ENCODE measurements at places on chromosomes 7 and 10. TPM values are rescaled to one million over a fixed set of nuclear protein-coding genes. Genes with fewer than 3 reads are reported as not detected.

GRCh38 chr10:133207041-133207600, 22.9 kb upstream of the UTF1 start:
- no peak for DNase-seq
- H3K4me1 ChIP-seq: no peaks in the 10 kb centered on the region

Gene H2BK1
- not detected for total RNA-seq

- peaks cover 12% of the 10 kb centered on the region for H3K4me1 ChIP-seq
- peak; percentile 39 for DNase-seq
- H3K36me3 ChIP-seq: no peaks in the 10 kb centered on the region
- no peak overlapping the region for H3K4me3 ChIP-seq
Observed at GRCh38 chr7:134176037-134176350, 48.9 kb downstream of the LRGUK start.

DNA sequence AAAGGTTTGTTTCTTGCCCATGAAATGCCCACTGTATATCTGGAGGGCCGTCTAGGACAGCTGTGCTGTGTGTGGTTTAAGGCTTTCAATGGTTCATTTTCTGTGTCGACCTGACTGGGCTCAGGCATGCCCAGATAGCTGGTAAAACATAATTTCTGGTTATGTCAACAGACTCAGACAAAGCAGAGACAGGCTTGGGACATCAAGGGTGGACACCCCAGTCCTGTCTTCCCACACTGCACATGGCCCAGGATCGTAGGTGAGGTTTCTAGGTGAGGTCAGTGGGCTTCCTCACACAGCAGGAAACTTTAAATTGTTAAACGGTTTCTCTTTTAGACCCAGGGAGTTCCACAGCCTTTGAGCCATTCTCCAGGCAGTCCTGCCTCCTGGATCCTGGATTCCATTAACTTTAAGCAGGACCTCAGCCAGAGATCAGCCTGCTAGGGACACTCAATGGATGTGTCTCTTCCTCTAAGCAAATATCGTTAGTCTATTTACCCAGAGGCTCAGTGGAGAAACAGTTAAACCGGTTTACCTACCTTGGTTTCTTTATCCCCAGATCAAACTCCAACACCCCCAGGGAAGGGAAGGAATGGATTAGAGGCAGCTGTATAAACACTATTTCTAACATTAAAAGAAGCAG, 66.4 kb downstream of the ST8SIA6 start:
- H3K4me1 ChIP-seq: no peaks in the 10 kb centered on the region
- no peaks in the 10 kb centered on the region for H3K27me3 ChIP-seq
- H3K4me3 ChIP-seq: no peak overlapping the region
- H3K36me3 ChIP-seq: no peaks in the 10 kb centered on the region

DNA sequence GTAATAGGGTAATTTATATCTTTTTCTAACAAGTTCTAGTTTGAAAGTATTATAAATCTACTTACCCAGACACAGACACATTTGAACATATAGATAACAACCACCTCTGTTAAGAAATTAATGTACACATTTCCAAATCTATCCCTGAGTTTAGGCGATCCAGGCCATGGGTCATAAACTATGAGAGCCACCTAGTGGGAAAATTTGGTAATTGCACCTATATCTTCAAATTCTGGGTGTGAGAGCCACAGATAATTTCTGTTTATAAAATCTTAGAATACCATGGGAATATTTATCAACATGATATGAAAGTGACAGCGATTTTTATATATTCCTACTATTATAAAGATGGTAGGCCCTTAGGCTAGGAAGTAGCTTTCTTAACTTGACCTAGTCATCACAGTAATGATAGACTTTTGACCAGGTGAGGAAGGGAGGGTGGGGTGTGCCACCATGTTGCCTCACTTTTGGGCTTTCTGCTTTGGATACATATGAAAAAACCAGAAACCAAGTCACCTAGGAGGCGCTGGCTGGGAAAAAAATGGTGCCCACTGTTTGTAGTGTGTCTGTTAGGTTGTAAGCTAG, 8.0 kb upstream of the EPHA1 start:
- H3K27me3 ChIP-seq: no peaks in the 10 kb centered on the region
- H3K36me3 ChIP-seq: no peaks in the 10 kb centered on the region
- DNase-seq: peak; percentile 60

DNA sequence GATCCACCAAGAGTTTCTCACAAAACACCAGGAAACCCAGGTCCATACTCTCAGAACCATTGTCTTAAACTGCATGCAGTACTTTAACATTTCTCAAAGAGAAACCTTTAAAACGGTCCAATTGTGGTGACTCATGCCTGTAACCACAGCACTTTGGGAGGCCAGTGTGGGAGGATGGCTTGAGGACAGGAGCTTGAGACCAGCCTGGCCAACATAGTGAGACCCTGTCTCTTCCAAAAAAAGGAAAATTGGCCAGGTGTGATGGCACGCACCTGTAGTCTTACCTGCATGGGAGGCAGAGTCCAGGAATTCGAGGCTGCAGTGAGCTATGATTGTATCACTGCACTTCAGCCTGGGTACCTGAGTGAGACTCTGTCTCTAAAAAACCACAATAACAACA, 97.5 kb upstream of the OIT3 start:
- no peaks in the 10 kb centered on the region for H3K36me3 ChIP-seq
- H3K4me1 ChIP-seq: 0 out of 2 replicates have a peak, but pooled peaks cover 12% of the 10 kb centered on the region
- no peak overlapping the region for H3K27ac ChIP-seq
- no peaks in the 10 kb centered on the region for H3K27me3 ChIP-seq
- DNase-seq: peak; percentile 50

DNA sequence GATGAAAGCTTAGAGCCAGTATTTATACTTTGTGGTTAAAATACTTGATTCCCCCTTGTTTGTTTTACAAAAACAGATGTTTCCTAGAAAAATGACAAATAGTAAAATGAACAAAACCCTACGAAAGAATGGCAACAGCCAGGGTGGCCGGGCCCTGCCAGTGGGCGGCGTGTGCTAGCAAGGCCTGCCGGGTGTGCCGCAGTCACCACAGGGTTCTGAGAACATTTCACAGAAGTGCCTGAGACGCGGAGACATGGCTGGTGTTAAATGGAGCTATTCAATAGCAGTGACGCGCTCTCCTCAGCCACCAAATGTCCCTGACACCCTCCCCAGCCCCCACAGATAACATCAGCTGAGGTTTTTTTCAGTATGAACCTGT, 14.5 kb downstream of the GPR146 start:
- H3K4me1 ChIP-seq: no peaks in the 10 kb centered on the region
- H3K4me3 ChIP-seq: no peak overlapping the region
- H3K27me3 ChIP-seq: no peaks in the 10 kb centered on the region
- H3K27ac ChIP-seq: no peak overlapping the region
- H3K36me3 ChIP-seq: no peaks in the 10 kb centered on the region

DNA sequence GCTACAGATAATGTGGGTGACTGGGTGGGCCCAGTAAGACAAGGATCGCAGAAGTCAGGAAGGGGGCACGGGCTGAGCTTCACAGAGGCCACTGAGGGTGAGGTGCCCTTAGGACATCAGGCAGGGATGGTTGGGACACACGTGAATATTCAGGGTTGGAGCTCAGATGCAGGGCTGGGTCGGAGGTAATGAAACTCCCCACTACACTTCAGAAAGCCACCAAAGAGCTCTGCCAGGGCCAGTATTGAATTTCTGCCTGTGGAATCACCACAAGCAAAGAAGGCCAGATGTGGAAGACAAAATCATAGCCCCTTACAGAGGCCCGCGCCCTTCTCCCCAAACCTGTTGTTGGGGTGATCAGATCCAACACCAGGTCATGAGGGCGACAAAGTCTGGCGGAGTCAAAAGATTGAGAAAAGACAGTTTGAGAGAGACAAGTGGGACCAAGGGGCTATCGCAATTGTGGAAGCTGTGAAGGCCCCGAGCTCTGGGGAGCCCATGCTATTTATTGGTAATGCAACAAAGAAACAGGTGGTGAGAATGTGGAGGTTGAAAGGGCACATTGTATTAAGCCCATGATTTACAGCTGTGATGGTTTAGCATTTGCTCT, 42.4 kb downstream of the STRA8 start:
- H3K4me3 ChIP-seq: no peak overlapping the region
- no peaks in the 10 kb centered on the region for H3K36me3 ChIP-seq
- no peaks in the 10 kb centered on the region for H3K4me1 ChIP-seq
- H3K27me3 ChIP-seq: 0 out of 2 replicates have a peak, but pooled peaks cover 4% of the 10 kb centered on the region
- no peak overlapping the region for H3K27ac ChIP-seq

GRCh38 chr7:70595755-70596597, 536.0 kb upstream of the GALNT17 start:
- H3K27ac ChIP-seq: no peak overlapping the region
- H3K36me3 ChIP-seq: no peaks in the 10 kb centered on the region
- peak overlapping the region; percentile 57 for H3K4me3 ChIP-seq
- H3K27me3 ChIP-seq: peaks cover 16% of the 10 kb centered on the region
- no peaks in the 10 kb centered on the region for H3K4me1 ChIP-seq
- DNase-seq: peak; percentile 31

GRCh38 chr7:79199961-79200360, 253.5 kb downstream of the MAGI2 start:
- H3K4me1 ChIP-seq: peaks cover 7% of the 10 kb centered on the region
- no peak overlapping the region for H3K4me3 ChIP-seq
- no peaks in the 10 kb centered on the region for H3K27me3 ChIP-seq
- H3K36me3 ChIP-seq: no peaks in the 10 kb centered on the region

Gene NDUFB8
- total RNA-seq: 123 TPM

DNA sequence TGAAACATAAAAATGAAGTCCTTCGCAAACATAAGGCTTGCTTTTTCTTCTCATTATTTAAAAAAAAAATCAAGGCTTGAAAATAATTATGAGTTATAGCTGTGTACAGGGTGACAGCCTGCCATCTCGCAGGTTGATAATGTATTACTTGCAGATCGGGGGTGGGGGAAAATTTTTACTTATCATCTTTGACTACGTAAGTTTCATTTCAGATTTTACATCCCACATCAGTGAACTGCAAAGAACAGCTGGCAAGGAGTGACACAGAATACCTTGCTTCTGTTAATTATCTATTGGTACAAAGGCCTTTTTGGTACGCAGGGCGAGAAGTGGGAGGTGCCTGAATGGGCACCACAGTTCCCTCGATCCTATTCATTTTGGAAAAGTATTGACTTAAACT, 59.0 kb downstream of the INSYN2A start:
- no peak overlapping the region for H3K4me3 ChIP-seq
- no peaks in the 10 kb centered on the region for H3K4me1 ChIP-seq
- DNase-seq: no peak
- no peak overlapping the region for H3K27ac ChIP-seq

DNA sequence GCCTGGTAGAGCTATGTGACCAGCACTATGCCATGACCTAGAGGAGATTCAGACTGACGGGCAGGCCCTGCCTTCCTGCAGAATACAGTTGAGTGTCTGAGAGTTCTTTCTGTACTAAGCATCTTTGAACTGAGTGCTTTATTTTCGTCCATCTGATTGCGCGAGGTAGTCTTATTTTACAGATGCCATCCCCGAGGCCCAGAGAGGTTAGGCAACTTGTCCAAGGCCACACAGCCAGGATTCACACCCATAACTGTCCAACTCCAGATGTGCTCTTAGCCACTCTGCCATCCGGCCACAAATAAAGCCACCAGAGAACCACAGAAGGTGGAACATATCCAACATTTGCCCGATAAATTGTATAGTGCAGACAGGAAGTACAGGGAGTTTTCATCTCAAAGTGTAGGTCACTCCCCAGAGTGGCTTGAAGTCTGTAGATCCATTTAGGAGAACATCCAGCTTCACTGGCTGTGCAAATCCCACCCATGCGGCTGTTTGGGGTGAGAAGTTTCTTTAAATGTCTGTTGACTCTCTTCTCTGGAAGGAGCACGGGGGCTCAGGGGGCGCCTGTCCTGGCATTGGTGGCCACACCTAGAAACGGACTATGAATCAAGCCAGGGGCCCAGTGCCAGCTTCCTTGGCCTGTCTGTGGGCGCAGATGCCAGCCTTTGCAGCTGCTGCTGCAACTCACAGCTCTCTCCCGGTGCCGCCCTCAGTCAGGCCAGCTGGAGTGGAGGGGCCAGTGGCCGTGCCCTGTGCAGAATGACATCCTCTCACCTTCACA, 11.1 kb downstream of the CHST3 start:
- peak; percentile 71 for DNase-seq
- H3K27ac ChIP-seq: peak overlapping the region; percentile 90
- H3K27me3 ChIP-seq: no peaks in the 10 kb centered on the region
- peaks cover 78% of the 10 kb centered on the region for H3K4me1 ChIP-seq
- peak overlapping the region; percentile 31 for H3K4me3 ChIP-seq

Gene PODXL
- total RNA-seq: 42.7 TPM

DNA sequence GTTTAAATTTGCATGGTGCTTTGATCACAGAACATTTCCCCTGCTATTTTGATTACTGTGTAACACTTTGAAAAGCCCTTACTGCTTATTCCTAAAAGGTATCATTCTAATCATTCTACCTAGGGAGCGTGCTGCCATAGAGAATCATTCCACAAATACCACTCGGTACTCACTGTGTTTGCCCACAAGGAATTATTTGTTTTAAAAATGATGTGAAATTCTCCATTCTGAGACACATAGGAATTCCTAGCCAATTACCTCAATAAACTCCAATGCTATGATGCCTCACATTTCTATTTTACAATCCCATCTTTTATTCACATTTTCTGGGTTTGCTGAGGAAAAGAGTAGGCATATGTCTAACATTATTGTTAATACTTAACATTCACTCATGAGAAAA, 16.2 kb upstream of the TES start:
- H3K4me1 ChIP-seq: peaks cover 46% of the 10 kb centered on the region
- peak; percentile 54 for DNase-seq
- peak overlapping the region; percentile 4 for H3K4me3 ChIP-seq
- H3K27me3 ChIP-seq: no peaks in the 10 kb centered on the region

- DNase-seq: no peak
- no peak overlapping the region for H3K4me3 ChIP-seq
- no peak overlapping the region for H3K27ac ChIP-seq
- H3K4me1 ChIP-seq: no peaks in the 10 kb centered on the region
Observed at GRCh38 chr7:26633557-26633956, 230.8 kb downstream of the SKAP2 start.

Gene NXPH1
- total RNA-seq: not detected

DNA sequence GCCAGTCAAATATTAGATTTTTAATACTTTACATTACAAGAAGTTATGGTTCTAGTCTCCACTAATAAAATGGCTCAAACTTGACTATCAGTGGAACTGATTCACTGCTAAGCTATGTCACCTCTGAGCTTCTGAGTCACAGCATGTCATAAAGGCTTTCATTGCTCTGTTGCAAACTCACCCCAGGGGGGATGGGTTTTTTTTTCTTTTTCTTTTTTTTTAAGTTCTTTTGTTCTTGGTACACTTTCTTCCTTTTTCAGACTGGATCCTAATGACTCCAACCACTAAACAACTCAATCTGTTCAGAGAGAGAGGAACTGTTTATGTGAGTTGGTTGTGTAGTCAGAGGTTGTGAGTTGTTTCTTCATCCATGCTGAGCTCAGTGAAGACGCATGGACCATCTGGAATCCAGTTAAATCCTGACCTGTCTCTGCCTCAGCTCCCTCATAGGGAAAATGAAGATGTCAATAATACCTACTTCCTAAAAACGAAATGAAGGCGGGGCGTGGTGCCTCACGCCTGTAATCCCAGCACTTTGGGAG, 11.0 kb downstream of the MYOF start:
- H3K4me1 ChIP-seq: peaks cover 81% of the 10 kb centered on the region
- no peaks in the 10 kb centered on the region for H3K27me3 ChIP-seq
- peak overlapping the region; percentile 96 for H3K27ac ChIP-seq
- 0 out of 2 replicates have a peak, but pooled peaks cover 7% of the 10 kb centered on the region for H3K36me3 ChIP-seq
- peak overlapping the region; percentile 15 for H3K4me3 ChIP-seq

Gene OR13A1
- total RNA-seq: not detected

GRCh38 chr10:74035303-74035702, 37.4 kb downstream of the VCL start:
- no peak for DNase-seq
- H3K4me3 ChIP-seq: no peak overlapping the region
- H3K27ac ChIP-seq: no peak overlapping the region
- peaks cover 14% of the 10 kb centered on the region for H3K36me3 ChIP-seq
- H3K27me3 ChIP-seq: no peaks in the 10 kb centered on the region

Gene POLR2J3
- 6.3 TPM for total RNA-seq

Gene PLXDC2
- 2.3 TPM for total RNA-seq

Gene CNNM1
- 1.6 TPM for total RNA-seq

Gene GHRHR
- not detected for total RNA-seq

Gene MLXIPL
- not detected for total RNA-seq

Data from GM23248 (cell line).